ENCODE measurements at places on chromosomes 5 and 9. TPM values are rescaled to one million over a fixed set of nuclear protein-coding genes. Genes with fewer than 3 reads are reported as not detected.

- DNase-seq, result no peak
These were observed 246.0 kb downstream of the YTHDC2 start for GRCh38 chr5:113759505-113759904.

DNA sequence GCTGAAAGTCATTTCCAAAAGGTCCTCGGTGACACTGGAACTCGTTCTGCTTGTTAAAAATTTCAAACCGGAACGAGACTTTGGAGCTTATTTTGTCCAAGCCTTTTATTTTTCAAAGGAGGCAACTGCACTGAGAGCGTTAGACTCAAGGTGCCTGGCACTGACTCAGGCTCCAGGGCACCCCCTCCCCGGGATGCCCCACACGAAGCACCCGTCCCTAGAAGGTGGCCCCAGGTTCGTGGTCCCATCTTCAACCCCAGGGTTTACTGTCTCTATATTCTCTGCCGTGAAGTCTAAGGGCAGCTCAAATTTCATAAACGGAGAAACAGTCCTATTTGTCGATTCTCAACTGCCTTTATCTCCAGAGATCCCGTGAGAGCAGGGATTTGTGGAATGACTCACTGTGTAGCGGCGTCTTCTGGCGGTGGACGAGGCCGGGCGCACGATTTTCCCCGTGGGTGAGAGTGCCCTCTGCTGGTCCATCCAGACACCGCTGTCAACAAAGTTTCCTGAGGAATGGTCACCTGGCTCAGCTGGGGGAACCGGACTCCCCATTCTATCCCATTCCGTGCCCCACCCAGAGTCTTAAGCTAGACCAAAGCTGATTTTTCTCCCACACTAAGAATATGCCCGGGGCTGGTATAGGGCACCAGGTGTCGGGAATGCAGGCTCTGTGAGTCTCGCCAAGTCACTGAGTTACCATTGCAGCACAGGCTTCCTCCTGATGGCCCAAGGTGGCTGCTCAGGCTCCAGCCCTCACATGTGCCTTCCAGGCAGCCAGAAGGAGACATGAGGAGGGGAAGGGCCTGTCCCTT is 27.1 kb upstream of the SLC6A19 start:
- no peak for DNase-seq

DNA sequence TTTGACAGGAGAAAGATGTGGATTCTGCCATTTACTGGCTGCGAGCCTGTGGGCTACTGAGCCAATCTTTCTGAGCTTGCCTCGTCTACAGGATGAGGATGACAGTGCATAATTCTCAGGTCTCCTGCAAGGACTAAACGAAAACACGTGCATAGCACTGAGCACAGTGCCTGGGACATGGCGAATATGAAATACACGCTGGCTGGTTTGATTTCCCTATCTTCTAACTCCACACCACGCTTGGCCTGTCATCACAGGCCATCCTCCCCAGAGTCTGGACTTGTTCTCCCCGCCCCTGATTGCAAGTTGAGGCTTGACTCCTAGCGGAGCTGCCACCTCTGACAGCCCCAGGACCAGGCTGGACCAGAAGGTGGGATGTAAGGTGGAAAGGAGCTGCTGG is 37.9 kb downstream of the ARPC5L start:
- no peak for DNase-seq

- DNase-seq, result no peak
These were observed 100.4 kb upstream of the SEMA6A start for GRCh38 chr5:116674881-116675625.

DNA sequence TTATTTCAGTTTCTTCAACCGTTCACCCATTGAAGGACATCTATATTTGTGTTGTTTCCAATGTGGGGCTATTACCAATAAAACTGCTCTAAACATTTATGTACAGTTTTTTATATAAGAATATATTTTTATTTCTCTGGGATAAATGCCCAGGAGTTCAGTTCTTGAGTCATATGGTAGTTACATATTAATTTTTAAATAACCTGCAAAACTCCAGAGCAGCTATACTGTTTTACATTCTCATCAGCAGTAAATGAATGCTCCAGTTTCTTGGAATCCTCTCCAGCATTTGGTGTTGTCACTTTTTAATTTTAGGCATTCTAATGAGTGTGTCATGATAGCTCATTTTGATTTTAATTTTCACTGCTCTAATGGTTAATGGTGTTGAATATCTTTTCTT is 36.2 kb downstream of the CDK7 start:
- no peak for DNase-seq

DNA sequence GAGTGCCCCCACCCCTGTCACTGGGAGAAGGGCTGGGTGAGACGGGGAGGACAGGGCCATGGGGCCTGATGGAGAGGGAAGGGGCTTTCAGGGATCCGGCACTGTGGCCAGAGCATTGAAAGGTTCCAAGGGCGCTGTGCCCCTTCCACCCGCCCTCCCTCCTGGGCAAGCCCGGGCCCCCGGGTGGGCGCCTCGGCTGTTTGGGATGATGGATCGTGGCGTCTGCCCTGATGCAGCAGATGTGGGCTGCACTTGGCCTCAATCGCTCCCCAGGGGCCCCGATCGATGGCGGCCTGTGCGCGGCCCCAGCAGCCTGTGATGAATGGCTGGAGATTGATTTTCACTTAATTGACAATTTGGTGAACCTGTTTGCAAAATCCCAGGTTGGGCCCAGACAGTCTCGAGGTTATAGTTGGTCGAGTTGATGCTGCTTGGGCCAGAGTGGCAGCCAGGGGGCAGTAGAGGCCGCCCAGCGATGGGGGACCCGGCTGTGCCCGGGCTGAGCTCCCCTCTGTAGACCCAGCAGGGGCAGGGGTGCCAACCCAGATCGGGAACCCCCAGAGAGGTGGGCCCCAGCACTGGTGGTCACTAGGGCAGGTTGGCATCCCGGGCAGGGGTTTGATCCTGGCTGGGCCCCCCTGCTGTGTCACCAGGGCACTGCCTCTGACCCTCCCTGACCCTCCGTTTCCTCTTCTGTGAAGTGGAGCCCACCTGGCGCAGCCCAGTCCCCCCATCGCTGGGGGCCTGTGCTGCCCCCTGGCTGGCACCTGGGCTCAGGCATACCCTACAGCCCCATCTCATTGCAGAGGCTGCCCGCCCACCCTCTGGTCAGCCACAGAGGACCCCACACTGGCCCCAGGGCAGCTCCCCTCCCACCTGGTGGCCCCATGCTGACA is 34.7 kb downstream of the LHX3 start:
- no peak for DNase-seq

- no peak for DNase-seq
These were observed 106.0 kb downstream of the CWC27 start for GRCh38 chr5:64874753-64875152.

GRCh38 chr9:92971776-92972175 is 24.5 kb downstream of the FGD3 start:
- no peak for DNase-seq

- DNase-seq, result no peak
These were observed 28.8 kb downstream of the LHX2 start for GRCh38 chr9:124040186-124040931.

DNA sequence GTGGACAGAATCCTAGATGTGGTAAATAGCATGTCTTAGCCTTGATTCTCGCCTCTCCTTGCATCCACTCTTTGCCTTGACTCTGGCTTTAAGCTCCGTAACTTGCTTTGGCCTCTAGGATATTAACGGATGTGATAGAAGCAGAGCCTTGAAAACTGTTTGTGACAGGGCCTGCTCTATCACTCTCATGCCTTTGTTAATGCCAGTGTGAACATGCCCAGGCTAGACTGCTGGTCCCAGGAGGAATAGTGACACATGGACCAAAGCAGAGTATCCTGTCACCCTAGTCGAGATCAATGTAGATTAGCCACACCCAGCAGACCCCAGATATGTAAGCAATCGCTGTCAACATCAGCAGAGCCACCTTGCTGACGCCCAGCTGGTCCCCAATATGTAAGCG is 109.9 kb upstream of the C9orf72 start:
- no peak for DNase-seq

- DNase-seq, result no peak
These were observed 107.2 kb downstream of the PDE4D start for GRCh38 chr5:59786334-59786805.

- no peak for DNase-seq
These were observed 38.9 kb downstream of the ASTN2 start for GRCh38 chr9:117375956-117376355.

DNA sequence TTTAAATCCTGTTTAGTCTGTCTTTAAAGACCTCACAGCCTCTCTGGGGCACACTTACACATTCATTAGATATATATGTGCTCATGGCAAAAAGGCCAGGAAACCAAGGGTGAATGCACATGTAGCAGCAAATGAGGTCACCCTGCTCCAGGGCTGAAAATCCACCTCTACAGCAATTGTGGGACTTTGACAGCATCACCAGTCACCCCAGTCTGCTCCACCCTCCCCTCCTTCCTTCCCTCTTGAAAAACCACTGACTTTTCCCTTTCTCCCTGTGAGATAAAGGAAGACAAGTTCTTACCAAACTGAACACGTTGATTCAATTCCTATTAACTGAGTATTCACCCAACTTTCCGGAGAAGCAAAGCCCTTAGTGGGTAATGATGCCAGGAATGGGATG is 15.2 kb upstream of the SH3RF2 start:
- no peak for DNase-seq

- DNase-seq, result no peak
These were observed 1076.7 kb upstream of the DMAC1 start for GRCh38 chr9:8876303-8876702.

DNA sequence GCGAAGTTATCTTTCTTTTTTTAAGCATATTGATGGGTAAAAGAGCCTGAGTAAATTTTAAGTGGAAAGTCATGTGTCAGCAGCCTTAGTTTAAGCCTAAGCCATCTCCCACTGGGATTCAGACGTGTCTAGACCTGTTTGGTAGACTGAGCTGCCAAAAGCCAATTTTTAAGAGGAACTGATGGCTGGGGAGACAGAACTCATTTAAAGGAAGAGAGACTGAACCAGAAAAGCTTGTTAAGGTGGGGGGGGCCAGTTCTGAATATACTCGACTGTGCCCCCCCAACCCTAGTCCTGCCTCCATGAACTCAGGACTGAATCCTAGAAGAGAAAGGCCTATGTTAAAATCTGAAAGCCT is 58.3 kb upstream of the PLPP1 start:
- DNase-seq, result no peak

DNA sequence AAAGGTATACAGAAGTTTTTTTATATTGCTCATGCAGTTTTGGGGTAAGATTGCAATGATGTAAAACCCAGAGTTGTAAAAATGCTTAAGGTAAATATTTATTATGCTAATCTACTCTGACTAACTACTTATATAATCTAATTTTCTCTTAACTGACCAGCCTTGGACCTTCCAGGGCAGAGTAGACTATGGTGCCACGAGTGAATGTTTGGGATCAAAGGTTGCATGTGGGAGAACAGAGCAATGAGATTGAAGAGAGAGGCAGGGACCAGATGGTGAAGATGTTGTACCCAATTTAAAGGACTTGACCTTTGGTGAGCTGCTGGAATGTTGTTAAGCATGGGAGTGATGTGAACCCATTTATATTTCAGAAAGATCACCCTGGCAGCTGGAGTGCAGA is 34.8 kb upstream of the PANK3 start:
- no peak for DNase-seq

DNA sequence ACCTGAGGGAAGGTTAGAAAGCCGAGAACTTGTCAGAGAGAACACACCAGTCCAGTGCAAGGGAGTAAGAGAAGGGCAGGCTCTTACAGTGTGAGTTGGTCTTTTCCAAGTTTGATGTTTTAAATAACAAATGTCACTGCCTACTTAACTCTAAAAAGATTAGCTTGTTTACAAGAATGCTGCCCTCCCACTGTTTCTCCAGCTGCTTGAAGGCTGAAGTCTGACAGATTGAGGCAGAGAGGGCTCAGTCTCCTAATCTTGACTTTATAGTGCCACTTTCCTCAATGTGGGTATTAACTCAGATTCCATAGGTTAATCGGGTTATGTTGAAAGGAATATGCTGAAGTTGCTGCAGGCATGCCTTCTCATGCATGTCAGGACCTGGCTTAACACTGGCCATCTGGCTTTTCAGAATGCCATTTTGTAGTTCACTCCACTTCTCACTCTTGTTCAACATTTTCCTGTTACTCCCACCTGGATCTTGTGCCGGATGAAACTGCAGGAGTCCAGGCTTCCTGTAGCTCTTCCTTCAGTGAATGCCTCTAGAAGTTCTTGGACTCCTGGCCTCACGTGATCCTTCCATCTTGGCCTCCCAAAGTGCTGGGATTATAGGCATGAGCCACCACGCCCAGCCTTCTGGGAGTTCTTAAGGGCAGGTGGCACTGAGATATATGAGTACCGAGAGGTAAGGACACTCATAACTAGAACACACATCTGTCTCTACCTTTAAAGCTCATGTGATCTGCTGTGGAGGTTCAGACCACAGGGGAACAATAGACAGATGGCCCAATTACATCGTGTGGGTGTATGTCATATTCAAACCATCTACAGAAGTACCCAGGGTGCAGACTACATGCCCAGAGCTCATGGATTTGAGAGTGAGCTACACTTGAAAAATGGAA is 249.7 kb downstream of the ARHGAP26 start:
- DNase-seq, result no peak

GRCh38 chr5:107661038-107661649 is 9.6 kb downstream of the EFNA5 start:
- DNase-seq, result no peak

DNA sequence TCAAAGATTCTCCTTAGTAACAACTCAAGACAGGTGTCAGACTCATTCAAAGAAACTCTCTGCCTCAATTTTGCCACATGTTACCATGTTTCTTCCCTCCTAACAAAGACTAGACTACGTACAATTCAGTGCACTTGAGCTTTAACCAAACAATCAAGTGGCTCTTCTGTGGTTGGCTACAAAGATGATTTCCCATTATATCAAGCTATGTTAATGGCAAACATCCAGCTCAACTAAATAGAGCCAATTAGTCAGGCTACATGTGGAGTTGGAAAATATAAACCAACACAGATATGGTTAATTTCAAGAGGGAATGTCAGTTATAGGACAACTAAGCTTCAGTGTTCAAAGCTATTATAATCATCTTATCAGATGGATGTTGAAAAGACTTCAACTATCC is 29.2 kb upstream of the ADRA1B start:
- no peak for DNase-seq

NUDT12 gene
- 34.8 TPM for total RNA-seq

CREBRF gene
- 39.8 TPM for total RNA-seq

DIPK1B gene
- 25.1 TPM for total RNA-seq

NEUROG1 gene
- 1.1 TPM for total RNA-seq

PCDHB3 gene
- 10.3 TPM for total RNA-seq

MRRF gene
- total RNA-seq, result 26.2 TPM

CRB2 gene
- total RNA-seq, result 5.3 TPM

TRIM14 gene
- total RNA-seq, result 2.2 TPM

PCDHGA5 gene
- total RNA-seq, result 6.6 TPM

INSYN2B gene
- total RNA-seq, result 1.4 TPM

C5orf52 gene
- total RNA-seq, result not detected

FAM174A gene
- 24.5 TPM for total RNA-seq

GOLM1 gene
- total RNA-seq, result 75.5 TPM

LTC4S gene
- 1.7 TPM for total RNA-seq

TEK gene
- 8.0 TPM for total RNA-seq

NUP155 gene
- 67.8 TPM for total RNA-seq

SYNPO gene
- total RNA-seq, result 5.8 TPM

TCF7 gene
- not detected for total RNA-seq

GLRX gene
- total RNA-seq, result 9.8 TPM

GBGT1 gene
- 8.1 TPM for total RNA-seq

C9 gene
- total RNA-seq, result not detected
